ENCODE measurements at places on chromosomes 6 and 20.
A peak's percentile ranks its signal among the peaks of the same experiment; 100 is the strongest.

DNA sequence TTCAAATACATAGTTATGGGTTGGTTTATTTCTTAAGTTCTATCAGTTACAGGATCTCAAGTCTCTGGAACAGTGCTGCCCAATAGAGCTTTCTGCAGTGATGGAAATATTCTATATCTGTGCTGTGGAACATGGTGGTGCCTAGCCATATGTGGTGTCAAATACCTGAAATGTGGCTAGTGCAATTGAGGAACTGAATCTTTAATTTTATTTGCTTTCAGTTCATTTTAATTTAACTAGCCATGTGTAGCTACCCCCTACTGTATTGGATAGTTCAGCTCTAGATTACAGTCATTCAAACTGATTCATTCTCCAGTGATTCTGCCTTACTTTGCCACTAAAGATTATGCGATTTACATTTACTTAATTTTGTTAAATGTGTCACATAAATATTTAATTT, 503.2 kb downstream of the CDKAL1 start:
- DNase-seq = no peak
- H3K27ac ChIP-seq = no peak overlapping the region
- H3K4me1 ChIP-seq = no peaks in the 10 kb centered on the region
- no peaks in the 10 kb centered on the region for H3K27me3 ChIP-seq
- H3K36me3 ChIP-seq = no peaks in the 10 kb centered on the region

- H3K4me3 ChIP-seq = no peak overlapping the region
- H3K4me1 ChIP-seq = no peaks in the 10 kb centered on the region
- H3K27me3 ChIP-seq = no peaks in the 10 kb centered on the region
- no peak for DNase-seq
Observed at GRCh38 chr20:34538671-34539123, 19.8 kb upstream of the MAP1LC3A start.

DNA sequence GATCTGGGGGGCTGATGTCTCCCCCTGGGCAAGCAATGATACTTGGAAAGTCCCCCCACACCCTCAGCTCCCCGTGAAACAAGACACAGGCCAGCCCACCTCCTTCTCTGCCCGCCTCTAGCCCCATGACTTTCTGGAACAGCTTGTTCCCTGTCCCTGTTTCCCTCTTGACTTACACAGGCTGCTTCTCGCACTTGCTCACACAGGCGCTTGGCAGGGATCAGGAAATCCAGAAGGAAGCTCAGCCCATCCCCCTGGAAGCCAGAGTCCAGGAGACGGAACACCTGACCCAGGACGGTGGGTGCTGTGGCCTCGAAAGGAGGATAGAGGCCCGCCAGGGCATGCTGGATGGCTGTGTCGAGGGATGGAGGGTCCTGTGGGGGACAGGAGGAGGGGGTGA, 14.8 kb downstream of the KIAA1755 start:
- H3K4me3 ChIP-seq = no peak overlapping the region
- H3K27me3 ChIP-seq = no peaks in the 10 kb centered on the region
- DNase-seq = no peak
- peaks cover 9% of the 10 kb centered on the region for H3K4me1 ChIP-seq
- peaks cover 28% of the 10 kb centered on the region for H3K36me3 ChIP-seq

DNA sequence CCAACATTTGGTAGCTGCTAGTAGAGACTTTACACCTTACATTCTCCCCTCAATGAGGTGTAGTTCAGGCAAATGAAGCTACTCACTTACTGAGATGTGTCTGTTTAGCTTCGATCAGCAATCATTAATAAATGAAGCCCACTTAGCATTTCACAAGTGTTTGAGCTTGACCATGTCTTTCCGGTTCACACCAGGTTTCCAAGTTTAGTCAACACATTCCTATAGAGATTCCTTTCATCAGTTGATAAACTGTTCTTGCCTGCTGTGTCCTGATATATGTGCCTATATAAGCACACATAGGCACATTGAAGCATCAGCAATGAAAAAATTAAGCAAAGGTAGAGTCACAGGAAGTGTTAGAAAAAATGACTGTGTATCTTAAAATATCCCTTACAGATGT, 150.0 kb downstream of the BTBD3 start:
- H3K4me3 ChIP-seq = no peak overlapping the region
- no peaks in the 10 kb centered on the region for H3K36me3 ChIP-seq
- H3K27me3 ChIP-seq = no peaks in the 10 kb centered on the region
- H3K4me1 ChIP-seq = no peaks in the 10 kb centered on the region
- H3K27ac ChIP-seq = no peak overlapping the region

GRCh38 chr6:16973051-16973450, 128.8 kb upstream of the STMND1 start:
- DNase-seq = no peak
- peaks cover 5% of the 10 kb centered on the region for H3K4me1 ChIP-seq
- H3K27me3 ChIP-seq = no peaks in the 10 kb centered on the region
- no peak overlapping the region for H3K27ac ChIP-seq
- no peak overlapping the region for H3K4me3 ChIP-seq

- H3K4me1 ChIP-seq = peaks cover 6% of the 10 kb centered on the region
- no peak for DNase-seq
- H3K27ac ChIP-seq = no peak overlapping the region
- H3K4me3 ChIP-seq = no peak overlapping the region
- no peaks in the 10 kb centered on the region for H3K36me3 ChIP-seq
Observed at GRCh38 chr6:39225543-39225942, 3.7 kb downstream of the KCNK5 start.

DNA sequence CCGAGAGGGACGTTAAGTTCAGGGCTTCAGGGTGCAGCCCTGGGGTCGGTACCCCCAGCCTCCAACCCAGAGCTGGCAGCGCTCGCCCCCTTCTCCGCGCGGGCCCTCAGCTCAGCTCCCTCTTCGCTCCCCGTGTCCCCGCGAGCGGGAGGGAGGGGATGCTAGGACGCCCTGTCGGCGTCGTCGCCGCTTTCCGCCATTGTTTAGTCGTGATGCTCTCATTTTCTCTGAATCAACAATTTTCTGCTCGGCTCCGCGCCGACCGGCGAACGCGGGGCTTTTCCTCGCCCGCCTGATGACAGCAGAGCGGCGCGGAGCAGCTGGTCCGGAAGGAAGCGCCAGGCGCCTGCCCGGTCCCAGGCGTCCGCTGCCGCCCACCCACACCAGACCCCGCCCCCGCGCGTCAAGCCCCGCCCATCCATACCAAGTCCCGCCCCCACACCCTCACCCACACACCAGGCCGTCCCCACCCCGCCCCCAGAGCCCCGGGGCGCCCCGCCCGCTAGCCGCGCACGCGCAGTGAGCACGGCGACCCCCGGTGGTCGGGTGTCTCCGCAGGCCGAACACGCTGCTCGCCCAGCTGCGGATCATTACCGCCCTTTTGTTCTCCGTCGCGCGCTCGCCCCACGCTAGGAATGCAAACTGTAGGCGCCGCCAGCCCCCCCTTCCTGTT, 50.1 kb upstream of the SLC32A1 start:
- no peaks in the 10 kb centered on the region for H3K36me3 ChIP-seq
- H3K27ac ChIP-seq = no peak overlapping the region
- DNase-seq = no peak
- H3K4me3 ChIP-seq = peak overlapping the region; percentile 59

- H3K4me1 ChIP-seq = peaks cover 20% of the 10 kb centered on the region
- H3K27me3 ChIP-seq = no peaks in the 10 kb centered on the region
- no peak overlapping the region for H3K4me3 ChIP-seq
- H3K27ac ChIP-seq = no peak overlapping the region
- no peak for DNase-seq
Observed at GRCh38 chr6:16514249-16514648, 247.0 kb downstream of the ATXN1 start.

DNA sequence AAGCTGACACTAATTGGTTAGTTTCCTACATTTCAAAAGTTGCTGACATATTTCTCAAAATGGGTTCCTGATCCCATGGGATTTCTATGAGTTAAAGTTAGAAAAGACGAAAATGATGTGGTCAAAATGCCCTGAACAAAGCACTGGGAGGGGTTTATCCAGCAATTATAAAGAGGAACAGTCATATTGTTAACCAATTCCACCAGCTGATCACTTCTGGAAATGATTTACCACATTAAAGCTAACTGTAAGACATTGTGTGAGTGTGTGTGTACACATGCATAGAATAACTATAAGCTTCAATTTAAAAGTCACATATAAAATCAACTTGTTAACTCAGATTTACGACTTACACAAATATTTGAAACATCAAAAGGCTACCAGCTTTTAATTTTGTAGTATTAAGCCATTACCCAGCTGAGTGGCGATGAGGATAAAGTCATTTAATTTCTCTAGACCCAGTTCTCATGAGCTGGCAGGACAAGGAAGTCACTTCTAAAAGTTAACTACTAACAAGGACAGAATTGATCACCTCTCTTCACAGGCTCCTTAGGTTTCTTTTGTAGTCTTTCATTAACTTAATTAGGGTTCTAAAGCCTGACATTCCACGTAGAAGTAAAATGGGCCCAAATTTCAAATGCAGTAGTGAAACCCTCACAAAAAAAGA, 40.4 kb downstream of the MAN1A1 start:
- no peak for DNase-seq
- peaks cover 11% of the 10 kb centered on the region for H3K36me3 ChIP-seq
- H3K27me3 ChIP-seq = no peaks in the 10 kb centered on the region
- no peak overlapping the region for H3K4me3 ChIP-seq
- peaks cover 3% of the 10 kb centered on the region for H3K4me1 ChIP-seq

DNA sequence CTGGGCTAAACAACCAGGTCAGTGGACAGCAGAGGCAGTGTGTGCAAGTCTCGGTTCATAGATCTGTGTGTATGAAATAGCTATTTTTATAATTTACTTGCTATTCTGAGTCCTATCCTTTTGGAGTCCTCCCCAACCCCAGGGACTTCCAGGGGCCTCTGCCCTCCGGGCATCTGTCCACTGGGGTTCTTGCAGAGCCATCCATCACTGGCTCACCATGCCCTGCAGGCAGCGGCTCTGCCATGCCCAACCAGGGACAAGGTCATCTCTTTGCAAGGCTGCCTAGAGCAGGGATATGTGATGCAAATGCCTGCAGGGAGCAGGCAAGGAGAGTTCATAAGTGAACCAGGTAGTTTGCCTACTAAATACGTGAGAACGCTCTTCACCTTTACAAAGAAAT, 10.5 kb upstream of the BEND3 start:
- H3K27ac ChIP-seq = no peak overlapping the region
- no peaks in the 10 kb centered on the region for H3K27me3 ChIP-seq
- H3K4me3 ChIP-seq = no peak overlapping the region
- H3K4me1 ChIP-seq = no peaks in the 10 kb centered on the region
- no peak for DNase-seq
